NCI-H1092 treated with DMSO at 0.1 percent for 48 hours (cell line): ENCODE measurements at places on chromosomes 1 and 21.

GRCh38 chr1:118249641-118250040 is 64.6 kb upstream of the SPAG17 start:
- DNase-seq, result no peak

DNA sequence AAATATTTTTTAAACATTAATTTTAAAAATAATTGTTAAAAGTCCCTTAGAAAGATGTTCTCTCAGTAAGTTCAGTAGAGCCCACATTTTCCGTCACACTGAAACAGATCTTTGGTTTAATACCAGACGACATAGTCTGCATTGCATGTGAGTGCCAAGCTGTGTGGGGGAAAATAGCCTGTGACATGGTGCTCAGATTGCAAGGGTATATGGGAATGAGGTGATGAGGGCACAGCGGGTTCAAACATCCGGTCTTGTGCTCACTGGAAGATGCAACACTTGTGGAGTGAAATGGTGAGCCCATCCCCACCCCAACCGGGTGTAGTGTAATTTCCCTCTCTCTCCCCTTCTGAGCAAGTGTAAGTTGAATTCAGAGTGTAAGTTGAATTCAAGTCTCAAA is 114.3 kb downstream of the PEX14 start:
- DNase-seq, result no peak

DNA sequence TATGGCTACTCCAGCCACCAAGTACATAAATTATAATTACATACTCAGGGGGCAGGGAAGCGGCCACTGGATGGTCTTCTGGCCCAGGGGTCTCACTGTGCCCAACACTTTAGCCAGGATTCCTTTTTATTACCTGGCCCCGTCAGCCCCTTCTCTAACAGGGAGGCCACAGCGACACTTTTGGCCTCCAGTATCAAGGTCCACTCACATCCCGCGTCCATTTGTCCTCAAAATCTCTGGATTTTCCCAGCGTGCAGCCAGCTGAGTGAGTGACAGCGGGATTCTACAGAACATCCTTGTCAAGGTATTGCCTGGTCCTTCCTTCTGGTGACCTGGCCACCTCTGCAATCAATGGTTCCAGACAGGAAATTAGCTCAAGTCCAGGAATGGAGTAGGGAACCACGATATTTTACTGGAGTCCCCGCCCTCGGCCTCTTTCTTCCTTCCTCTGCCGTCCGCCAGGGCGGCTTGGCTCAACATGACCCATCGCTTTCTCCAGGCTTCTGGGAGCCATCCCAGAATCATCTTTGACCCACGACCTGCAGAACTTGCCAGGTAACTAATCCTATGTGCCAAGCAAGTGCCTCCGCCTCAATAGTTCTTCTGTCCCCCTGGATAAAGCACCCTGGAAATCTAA is 2.7 kb upstream of the COL6A2 start:
- no peak for DNase-seq

DNA sequence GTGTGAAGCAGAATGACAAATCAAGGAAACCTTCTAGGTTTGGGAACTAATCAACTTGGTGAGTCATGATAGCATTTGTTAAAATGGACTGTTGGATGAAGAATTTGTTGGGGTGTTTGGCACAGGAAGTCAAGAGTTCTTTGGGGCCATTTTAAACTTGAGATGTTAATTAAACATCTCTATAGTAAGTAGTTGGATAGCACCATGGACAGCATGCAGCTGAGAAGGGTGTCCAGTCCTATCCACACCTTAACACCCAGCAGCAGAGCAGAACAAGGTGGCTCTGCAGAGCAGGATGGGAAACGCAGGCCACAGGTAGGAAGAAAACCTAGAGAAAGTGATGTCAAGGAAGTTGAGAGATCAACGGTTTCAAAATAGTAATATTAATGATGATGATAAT is 52.5 kb downstream of the TNR start:
- no peak for DNase-seq

GRCh38 chr1:206521127-206521526 is 13.8 kb downstream of the RASSF5 start:
- DNase-seq, result no peak

GRCh38 chr1:202122639-202123335 is at the start of gene GPR37L1:
TSS of gene GPR37L1 (plus strand) at chr1:202122917. CDS start at chr1:202122964, 47 bp downstream.
- DNase-seq, result peak; percentile 38

GRCh38 chr1:107541412-107541811 is 400.6 kb downstream of the NTNG1 start:
- no peak for DNase-seq

DNA sequence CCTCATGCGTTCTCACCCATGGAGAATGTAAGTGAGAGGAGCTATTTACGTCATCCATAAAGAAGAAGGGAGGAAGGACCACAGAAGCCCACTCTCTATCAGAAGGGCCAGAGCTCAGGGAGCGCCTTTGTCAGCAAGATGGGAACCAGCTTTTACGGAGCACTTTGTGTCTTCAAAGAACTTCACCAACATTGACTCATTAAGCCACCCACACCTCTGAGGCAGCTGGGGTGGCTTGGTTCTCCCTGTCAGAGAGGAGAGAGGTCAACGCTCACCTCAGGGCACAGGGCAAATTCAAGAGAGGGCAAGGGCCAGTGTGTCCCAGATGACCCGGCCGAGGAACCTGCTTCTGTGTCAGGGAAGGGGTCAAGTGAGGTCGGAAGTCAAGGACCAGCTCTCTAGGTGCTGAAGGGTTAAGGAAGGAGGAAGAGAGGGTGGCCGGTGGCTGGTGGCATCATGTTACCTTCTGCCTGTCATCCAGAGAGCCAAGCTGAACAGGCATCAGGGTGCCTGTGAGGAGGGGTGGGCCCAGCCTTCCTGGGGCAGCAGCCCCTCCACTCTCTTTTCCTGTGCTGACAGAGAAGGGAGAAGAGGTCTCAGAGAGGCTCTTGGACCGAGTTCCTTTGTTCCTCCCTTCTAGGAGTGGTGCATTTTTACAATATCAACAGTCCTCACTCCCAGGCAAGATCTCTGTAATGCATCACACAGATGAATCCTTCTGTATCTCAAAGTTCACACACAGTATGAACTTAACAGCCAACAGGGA is 109.0 kb downstream of the ETS2 start:
- peak; percentile 65 for DNase-seq

- no peak for DNase-seq
These were observed 79.2 kb downstream of the MAN1C1 start for GRCh38 chr1:25695771-25696311.

DNA sequence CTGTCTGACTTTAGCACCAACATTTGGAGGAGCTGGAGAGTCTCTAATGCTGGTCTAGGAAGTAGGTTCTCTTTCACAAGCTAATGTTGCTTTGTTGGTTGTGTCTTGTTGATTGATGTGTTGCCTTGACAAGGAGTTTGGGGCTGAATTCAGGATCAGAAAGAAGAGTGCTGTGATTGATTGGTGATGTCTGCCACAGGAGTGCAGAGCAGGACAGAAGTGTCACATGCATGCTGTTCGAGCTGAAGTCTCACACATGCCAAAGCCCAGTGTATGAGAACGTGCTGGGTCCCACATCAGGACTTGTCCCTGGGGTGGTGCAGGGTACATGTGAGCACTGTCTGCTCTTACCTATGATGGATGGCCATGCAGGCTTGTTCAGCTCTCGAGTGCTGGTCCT is 694.4 kb downstream of the MATN1 start:
- DNase-seq, result no peak

DNA sequence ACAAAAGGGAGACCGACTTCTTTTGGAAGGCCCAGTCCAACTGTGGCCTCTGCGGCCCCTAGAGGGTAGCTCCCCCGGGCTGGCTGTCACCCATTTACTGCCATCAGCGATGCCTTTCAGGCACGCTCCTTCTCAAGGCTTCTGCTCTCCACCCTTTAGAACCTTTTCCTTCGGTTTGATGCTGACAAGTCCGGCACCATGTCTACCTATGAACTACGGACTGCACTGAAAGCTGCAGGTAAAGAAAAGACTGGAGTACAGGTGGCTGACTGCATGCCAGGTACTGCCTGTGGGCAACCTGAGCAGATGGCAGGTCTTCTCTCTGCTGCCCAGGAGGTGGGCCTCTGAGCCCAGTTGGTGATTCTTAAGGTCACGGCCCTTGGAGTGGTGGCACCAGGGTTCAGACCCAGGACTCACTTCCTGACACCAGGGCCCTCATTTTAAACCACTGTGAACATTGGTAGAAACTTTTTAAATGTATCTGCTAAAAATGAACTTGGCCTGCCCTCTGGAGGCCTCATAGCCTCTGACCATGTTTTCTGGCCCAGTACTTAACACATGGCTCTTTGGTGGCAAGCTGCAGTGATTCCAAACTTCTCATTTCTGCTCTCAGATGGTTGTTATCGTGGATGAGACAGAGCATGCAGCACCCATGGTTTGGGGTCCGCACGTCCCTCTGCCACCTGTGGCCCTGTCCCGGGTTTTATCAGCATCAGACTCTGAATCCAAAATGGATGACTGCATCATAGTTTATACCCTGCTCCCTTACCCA is 45.7 kb downstream of the CAPN9 start:
- no peak for DNase-seq

GRCh38 chr21:35506352-35506751 is 457.2 kb upstream of the RUNX1 start:
- no peak for DNase-seq

DNA sequence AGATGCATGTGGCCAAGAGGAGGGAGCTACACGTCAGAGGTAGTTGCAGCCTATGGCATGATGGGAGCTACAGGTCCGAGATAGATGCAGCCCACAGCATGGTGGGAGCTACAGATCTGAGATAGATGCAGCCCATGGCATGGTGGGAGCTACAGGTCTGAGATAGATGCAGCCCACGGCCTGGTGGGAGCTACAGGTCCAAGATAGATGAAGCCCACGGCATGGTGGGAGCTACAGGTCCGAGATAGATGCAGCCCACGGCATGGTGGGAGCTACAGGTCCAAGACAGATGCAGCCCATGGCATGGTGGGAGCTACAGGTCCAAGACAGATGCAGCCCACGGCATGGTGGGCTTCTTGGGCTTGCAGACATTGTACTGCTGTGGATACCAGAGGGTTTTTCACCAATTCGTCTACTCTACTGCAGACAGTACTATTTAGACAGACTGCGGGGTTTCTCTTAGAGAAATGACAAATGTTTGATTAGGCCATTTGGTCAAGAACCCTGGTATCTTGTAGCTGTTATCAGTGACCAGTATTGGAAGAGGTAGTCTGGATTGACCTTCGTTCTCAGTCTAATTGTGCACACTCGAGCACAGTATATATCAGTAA is 127.4 kb downstream of the DHRS3 start:
- DNase-seq, result no peak

GRCh38 chr1:76254104-76255030 is 179.8 kb downstream of the ST6GALNAC3 start:
- no peak for DNase-seq
